ENCODE measurements at places on chromosomes 4 and X.

DNA sequence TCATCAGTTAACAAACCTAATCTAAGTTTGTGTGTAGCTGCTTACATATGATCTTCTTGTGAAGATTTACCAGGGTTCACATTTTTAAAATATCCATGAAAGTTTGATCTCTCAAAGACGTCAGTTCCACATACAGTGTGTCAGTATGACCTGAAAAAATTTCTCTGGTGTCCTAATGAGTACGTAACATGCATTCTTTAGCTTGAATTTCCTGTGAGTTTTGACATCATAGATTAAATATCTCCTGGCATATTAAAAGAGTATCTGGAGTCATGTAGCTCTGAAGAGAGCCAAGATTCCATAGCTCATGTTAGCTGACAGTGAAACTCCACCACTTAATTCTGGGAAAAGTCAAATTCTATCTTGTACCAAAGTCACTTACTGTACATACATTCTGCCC is 43.9 kb upstream of the PDLIM5 start:
- DNase-seq: no peak

GRCh38 chr4:3046162-3046561 is 28.2 kb downstream of the HTT-AS start:
- no peak for DNase-seq

DNA sequence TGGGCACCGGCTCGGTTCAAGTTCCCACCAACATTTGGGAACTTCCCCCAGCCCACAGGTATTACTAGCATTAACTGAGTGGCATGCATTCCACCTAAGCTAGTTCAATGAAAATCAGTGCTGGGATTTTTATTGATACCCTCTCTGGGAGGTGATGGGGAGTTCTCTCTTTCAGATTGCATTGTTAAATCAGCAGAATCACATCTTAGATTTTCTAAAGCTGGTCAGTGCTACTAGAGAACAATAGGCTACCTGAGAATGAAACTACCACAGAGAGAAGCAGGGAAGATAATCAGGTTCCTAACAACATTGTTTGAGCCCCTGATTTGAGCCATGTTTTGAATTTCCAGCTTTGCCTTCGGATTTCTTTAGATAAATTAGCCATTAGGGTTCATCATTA is 16.0 kb downstream of the EPGN start:
- no peak for DNase-seq

- DNase-seq: no peak
These were observed 121.2 kb downstream of the MANBA start for GRCh38 chr4:102639598-102639997.

- DNase-seq: no peak
These were observed 90.7 kb upstream of the SORBS2 start for GRCh38 chr4:185902654-185903053.

DNA sequence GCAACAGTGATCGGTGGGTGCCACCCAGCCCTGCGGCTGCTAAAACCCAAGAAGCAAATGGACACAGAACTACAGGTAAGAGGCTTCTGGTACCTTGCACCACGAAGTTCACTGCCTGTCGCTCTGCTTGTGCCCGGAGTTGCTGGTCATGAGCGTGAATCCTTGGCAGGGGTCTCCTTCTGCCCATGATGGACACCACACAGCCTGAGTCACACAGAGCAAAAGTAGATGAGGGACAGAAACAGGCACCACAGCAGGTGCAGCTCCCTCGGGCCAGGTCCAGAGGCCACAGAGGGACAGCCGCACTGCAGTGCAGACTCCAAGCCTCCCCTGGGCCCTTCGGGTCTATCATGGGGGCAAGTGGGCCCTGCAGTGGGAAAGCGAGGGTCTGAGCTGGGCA is 22.4 kb downstream of the NAT8L start:
- no peak for DNase-seq

- DNase-seq: no peak
These were observed 84.0 kb upstream of the TBC1D9 start for GRCh38 chr4:140839888-140840790.

- DNase-seq: no peak
These were observed 41.4 kb downstream of the CLDN34 start for GRCh38 chrX:10008483-10009056.

- DNase-seq: no peak
These were observed 27.6 kb downstream of the GUCY1A1 start for GRCh38 chr4:155694100-155694785.

GRCh38 chrX:102345916-102346315 is 93.9 kb downstream of the NXF2B start:
- DNase-seq: peak; percentile 65

GRCh38 chr4:2058264-2059045 is 672 bp upstream of the NAT8L start:
- no peak for DNase-seq

GRCh38 chrX:136584545-136584944 is 52.5 kb downstream of the VGLL1 start:
- DNase-seq: peak; percentile 70

DNA sequence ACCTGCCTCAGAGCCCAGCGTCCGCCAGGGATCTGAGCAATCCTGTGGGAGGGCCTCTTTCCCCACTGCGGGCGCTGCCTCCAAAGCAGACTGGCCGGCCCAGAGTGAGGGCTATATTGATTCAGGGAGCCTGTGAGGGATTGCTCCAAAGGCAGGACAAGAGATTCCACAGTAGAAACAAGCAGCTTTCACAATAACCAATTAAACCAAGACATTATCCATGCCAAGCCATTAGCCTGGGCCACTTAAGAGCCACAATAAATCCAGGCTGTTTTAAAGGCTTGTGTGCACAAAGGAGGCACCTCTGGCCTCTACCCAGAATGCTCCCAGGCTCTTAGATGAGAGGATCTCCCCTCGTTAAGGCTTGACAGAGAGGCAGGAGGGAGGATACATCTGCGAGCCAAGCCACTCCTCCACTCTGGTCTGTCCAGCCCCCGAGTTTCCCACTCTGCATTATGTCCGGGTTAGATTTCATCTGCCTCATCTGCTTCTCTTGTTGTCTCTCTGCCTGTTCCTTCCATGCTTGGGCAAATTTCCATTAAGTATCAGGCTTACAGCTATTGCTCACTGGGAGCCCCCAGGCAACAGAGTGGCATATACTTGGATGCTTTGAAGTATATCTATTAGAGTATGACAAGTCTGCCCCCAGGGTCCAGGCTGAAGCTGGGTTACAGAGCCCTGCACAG is 357.9 kb downstream of the UNC5C start:
- DNase-seq: no peak

GRCh38 chr4:54233697-54234496 is 4.8 kb downstream of the PDGFRA start:
- peak; percentile 70 for DNase-seq

DNA sequence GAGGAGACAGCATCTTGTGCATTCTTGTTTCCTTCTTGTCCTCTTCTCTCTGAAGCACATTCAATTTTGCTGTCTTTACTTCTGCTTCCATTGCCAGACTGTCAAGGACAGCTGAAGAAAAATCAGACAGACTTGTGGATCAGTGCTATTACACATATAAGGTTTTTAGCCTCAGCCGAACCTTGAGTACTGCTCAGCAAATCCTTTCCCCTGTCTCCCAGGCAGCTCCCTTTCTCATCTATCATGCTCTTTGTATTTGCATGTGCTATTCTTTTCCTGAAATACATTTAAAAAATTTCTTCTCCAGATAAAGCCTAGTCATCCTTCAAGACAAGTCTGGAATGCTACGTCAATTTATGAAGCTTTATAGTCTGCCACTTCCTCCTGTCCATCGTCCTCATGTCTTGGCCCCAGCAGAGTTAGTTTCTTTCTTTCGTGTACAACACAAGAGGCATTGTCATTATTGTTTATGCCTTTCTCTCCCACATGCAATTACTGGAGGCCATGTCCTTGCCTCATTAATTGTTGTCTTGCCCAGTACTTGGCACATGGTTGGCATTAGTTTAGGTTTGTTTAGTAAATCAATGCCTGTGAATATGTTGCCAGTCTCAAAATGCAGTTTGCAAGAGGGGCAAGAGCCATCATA is 45.1 kb downstream of the ADGRL3 start:
- DNase-seq: no peak

- no peak for DNase-seq
These were observed 30.6 kb upstream of the MCF2 start for GRCh38 chrX:139738581-139738980.

- DNase-seq: no peak
These were observed 44.0 kb downstream of the ARHGEF6 start for GRCh38 chrX:136736690-136737089.

DNA sequence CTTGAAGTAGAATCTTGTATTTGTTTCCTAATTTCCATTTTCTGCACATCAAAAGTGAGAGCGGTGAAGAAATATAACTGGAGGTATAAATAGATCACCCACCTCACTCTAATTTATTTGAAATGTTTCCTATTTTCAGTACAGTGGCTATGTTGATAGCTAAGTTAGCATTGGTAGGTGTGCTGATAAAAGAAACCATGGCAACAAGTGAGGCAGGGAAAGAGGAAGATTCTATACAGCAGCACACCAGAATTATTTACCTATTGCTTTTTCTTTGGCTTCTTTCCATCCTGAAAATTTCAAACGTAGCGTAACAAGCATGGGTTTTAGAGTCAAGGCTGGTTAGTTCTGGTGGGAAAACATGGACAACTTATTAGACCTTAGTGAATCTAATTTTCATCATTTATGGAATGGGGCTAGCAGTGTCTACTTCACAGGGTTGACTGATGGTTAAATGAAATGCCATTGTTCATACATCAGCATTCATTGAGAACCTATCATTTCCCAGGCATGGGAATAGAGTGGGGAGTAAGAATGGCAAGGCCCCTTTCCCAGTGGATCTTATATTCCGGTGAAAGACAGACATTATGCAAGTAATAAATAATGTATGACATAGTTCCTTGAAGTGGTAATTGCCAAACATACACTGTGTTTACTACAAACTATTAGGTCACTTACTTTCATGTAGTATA is 30.6 kb upstream of the CTSO start:
- no peak for DNase-seq

DNA sequence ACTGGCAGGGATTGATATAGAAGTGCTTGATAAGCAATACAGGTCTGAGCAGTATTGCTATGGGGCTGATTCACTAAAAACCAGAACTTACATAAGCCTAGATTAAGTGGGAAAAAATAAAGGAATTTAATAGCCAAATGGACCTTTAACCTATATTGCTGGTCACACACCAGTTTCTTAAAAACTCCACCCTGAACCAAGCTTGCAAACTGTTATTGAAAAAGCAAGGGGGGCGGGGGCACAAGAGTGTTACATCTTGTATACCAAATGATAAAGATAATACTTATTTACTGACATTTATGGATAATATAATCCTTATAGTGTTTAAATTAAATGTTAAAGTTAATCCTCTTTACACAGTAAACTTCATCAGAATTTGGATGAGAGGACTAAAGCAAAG is 40.3 kb upstream of the PITX2 start:
- no peak for DNase-seq

DNA sequence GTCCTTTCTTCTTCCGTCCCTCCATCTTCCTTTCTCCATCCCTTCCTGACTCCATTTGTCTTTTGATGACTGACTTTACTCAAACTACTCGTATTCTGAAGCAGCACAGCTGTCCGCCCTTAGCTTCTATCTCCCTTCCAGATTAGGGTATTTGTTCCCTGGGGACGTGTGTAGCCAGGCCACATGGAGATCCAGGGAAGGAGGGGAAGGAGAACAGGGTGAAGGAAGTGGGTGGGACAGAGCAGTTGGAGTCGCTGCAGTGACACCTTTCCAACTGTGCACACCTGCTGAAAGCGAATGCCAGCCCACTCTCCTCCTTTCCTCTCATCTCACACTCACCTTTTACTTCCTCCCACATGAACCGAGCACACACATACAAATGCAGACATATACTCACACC is 323.8 kb downstream of the DCTD start:
- no peak for DNase-seq

- no peak for DNase-seq
These were observed 192.6 kb downstream of the AFAP1 start for GRCh38 chr4:7747062-7747385.

DNA sequence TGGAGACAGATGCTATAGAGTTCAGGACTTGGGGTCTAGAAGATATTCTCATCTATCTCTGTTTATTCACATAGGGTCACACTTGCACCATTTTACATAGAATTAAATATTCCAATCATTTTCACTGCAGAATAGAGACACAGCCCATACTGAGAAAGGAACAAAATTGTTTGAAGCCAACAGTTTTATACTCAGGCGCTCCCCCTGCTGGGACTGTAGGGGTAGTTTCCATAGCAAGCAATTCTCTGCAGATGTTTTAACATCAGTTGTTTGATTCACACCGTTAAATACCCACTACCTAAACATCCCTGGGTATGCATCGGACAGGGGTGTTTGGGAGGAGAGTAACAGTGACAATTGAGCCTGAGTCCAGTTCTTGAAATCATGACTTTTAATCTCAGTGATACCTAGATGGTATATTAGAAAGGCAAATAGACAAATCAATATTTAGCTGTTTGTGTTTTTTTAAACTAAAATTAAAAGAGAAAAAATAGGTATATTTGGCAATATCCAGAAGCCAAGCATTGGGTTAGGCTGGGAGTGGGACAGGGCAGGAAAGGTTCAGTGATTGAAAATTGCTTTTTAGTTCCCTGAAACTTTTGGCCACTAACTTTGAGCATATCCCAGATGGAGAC is 33.8 kb downstream of the LONRF3 start:
- peak; percentile 35 for DNase-seq

DNA sequence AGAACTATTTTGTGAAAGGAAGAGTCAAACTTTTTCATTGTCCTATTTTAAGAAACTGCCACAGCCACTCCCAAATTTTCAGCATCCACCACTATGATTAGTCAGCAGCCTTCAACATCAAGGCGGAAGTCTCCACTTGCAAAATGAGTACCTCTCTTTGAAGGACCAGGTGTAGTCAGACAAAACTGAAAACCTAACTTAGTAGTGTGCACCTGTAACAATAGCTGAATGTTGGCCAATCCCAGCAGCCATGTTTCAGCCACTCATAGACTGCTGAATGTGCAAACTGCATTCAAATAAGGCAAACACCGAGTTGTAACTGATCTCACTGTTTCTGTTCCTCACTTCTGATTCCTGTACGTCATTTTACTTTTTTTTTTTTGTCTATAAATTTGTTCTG is 341.1 kb downstream of the IL15 start:
- peak; percentile 3 for DNase-seq

GRCh38 chrX:7647831-7648230 is 195.1 kb upstream of the VCX start:
- DNase-seq: no peak

GRCh38 chr4:3489451-3489962 is 26.4 kb downstream of the DOK7 start:
- no peak for DNase-seq

- no peak for DNase-seq
These were observed 24.4 kb downstream of the RTL5 start for GRCh38 chrX:72107320-72107719.

- no peak for DNase-seq
These were observed 9.9 kb upstream of the SMIM10L2A start for GRCh38 chrX:135411893-135412292.

- peak; percentile 43 for DNase-seq
These were observed 607.1 kb upstream of the DIPK2B start for GRCh38 chrX:45807572-45808425.

- DNase-seq: no peak
These were observed 42.4 kb upstream of the SLC2A9 start for GRCh38 chr4:10063544-10064300.

DNA sequence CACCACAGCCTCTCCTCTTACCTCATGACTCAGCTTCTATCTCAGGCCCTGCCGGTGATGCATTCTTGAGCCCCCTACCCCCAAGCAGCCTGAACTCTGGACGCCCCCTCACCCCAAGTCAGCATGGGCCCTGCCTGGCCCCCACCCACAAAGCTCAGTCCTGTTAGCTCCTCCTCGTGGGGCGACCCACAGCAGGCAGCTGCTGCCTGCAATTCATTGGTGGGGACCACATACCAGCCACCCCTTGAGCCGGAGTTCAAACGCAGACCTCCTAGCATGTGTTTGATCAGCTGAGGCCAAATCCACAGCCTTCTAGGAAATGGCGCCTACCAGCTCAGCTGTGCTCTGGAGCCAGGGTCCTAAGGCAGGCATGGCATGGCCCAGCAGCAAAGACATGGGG is 111.8 kb downstream of the EFNB1 start:
- DNase-seq: no peak

All from activated CD4-positive, alpha-beta T cell treated with anti-CD3 and anti-CD28 coated beads, Interleukin-2, amount 50 U/mL, for 16 hours (primary cell).